ENCODE measurements at places on chromosomes 12 and 14.

DNA sequence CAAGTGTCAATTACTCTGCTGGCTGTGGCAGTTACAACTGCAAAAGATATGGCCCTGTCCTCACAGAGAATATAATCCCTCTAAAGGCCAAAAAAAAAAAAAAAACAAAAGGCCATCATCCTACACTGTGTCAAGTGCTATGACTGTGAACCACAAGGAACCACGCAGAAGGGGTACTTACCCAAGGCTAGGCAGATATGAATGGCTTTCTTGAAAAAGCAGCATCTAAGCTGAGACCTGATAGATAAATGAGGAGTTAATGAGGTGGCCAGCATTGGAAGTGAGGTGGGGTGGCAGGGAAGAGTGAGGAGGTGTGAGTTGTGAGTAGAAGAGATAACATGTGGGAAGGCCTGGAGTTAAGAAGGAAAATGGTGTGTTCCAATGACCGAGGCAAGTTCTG lies 16.4 kb upstream of the IL22 start:
- no peak for DNase-seq

DNA sequence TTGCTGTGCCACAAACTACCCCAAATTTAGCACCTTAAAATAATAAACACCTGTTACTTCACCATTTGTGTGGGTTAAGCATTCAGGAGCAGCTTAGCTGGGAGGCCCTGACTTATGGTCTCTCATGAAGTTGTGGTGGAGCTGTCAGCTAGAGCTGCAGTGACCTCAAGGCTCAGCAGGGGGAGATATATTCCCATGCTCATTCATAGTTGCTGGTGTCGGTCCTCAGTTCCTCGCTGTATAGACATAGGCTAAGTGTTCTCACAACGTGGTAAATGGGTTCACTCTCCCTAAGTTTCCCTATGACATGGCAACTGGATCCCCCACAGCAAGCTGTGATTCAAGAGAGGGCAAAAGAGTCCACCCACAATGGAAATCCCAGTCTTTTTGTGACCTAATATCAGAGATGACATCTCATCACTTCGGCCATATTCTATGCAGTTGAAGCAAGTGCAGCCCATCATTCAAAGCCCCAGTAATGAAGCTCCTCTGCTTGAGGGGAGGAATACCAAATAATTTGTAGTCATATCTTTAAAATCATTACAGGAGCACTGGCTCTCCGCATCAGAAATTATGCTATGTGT lies 41.1 kb downstream of the PRB3 start:
- DNase-seq, result no peak

GRCh38 chr14:65997347-65997746 lies 488.8 kb upstream of the CCDC196 start:
- no peak for DNase-seq

GRCh38 chr12:3542911-3543310 lies 51.9 kb downstream of the PRMT8 start:
- DNase-seq, result no peak

DNA sequence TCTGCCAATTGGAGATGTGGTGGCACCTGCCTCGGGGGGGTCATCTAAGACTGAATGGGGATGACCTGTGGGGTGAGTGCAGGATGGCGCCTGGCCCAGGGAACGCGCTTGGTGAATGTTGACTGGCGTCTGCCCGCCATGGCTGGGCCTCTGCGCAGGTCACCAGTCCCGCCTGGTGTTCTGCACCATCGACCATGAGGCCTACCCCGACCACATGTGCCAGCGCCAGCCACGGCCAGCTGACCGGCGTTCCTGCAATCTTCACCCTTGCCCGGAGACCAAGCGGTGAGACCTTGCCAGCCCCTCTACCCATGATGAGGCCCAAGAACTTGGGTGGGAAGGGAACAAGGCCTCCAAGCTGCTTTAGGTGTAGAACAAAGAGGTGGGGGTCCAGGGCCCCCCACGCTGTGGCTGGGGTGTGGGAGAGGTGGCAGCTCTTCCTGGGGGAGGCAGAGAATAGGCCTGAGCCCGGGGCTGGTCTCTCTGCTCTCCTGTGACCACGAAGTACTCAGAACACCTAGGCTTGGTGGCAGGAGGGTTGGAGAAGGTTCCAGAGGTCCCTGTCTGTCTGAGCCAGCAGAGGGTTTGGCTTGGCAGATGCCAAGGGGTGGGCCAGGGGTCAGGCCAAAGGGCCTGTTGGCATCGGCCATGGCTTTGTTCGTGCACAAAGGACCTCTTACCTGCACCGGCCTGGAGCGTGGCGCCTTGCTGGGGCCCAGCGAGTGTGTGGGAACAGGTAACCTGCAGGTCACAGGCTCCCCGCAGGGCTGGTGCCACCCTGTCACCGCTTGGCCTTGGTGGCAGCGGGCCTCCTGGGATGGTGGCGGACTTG lies 15.4 kb downstream of the PAPLN start:
- DNase-seq, result no peak

DNA sequence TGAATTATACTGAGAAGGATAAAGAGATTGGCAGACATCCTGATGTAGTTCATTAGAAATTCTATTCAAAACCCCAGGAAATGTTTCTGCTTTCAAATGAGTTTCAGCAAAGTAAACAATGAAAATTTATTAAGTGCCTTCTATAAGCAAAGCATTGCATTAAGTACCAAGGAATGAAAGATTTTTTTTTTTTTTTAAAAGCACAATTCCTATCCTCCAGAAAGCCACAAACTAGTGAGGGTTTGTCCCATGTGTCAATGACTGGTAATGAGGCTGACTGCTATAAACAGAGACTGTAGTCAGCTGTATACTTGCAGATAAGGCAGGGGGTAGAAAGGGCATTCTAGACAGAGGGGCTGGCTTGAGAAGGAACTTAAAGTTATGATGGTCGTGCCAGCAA lies 6.7 kb downstream of the ANO4 start:
- DNase-seq, result no peak

GRCh38 chr14:50501642-50502041 lies 30.7 kb downstream of the MAP4K5 start:
- DNase-seq, result no peak

DNA sequence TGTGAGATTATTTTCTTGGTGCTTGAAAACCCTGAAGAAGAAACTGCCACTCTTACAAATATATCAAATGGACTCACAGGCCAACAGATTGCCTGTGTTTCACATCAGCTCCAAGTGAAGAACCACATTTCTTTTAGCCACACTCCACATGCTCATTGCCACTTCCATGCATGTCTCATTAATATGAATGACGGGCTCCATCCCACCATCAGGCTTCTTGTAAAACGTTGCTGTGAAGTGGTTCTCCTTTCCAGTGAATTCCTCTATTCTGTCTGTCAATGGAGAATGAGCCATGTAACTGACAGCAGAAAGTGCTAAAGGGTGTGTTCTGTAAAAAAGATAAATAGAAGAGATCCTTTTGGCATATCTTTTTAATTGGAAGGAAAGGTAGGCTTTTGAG lies 188.2 kb upstream of the RMST start:
- DNase-seq, result no peak

DNA sequence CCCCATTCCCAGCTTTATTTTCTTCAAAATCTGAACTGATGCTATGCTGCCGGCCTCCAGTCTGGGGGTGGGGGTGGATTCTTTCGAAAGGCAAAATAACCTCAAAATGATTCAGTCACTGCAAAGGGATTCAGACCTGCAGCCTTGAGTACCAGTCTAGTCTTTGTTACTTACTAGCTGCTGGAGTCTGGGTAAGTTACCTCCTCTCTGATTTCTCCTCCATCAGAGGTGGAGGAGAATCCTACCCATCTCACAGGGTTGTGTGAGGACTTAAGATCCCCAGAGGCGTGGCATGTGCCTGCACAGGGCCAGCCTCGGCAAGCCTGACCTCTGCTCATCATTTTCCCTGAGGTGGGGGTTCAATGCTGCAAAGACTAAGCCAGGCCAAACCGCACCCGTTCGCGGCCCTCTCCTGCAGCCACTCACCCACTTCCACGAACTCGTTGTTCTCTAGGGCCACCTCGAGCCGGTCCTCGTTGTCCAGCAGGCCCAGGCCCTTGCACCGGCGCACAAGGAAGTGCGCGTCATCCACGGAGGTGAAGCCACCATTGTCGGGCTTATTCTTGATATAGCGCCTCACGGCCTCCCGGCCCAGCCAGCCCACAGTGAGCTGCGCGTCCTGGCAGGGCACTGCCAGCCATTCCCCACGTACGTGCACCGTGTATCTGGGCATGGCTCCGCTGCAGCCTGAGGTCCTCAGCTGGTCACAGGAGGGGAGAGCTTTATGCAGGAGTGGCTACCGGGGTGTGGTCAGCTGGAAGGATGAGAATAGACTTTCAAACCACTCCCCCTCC lies 709 bp downstream of the HAL start:
- no peak for DNase-seq

GRCh38 chr12:56718149-56718548 lies 7.0 kb downstream of the NACA start:
- DNase-seq, result no peak

- DNase-seq, result no peak
Measured at GRCh38 chr14:34502001-34502400, 37.5 kb downstream of the EAPP start.

DNA sequence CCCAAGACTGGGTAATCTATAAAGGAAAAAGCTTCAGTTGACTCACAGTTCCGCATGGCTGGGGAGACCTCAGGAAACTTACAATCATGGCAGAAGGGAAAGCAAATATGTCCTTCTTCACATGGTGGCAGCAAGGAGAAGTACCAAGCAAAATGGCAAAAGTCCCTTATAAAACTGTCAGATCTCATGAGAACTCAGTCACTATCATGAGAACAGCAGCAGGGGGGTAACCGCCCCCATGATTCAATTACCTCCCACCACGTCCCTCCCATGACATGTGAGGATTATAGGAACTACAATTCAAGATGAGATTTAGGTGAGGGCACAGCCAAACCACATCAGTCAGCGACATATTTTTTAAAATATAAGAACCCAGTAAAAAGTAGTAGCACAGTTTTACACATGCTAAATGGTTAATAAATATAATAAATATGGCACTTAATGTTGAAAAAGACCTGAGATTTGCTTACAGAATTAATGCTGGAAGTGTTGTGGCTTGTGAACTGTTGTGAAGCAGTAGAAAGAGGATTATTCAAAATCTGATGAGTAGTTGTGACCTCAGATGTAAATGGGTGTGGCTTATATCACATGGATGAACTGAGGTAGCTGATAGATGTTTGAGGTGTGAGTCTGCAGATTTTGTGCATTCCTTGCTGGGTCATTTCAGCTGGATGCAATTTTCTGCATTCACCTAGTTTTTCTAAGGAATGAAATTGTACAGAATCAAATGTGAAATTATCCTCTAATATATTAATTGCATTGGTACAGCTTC lies 46.9 kb upstream of the CHPT1 start:
- no peak for DNase-seq

DNA sequence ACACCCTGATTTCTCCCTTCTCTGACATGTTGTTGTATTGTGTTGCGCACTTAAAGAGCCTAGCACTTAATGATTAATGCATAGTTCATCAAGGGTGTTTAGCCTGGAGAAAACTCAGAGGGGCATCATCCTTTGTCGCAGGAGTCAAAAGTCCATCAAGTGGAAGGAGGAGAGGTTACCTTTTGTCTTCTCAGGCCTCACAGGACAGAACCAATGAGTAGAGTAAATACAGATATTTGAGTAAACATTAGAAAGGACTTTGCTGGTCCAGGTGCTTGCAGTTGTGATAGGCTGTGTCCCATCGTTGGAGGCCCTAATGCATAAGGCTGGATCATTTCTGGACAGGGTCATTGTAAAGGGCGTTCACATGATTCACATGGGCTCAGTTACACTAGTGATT lies 430.9 kb downstream of the PCNX1 start:
- DNase-seq, result no peak

- no peak for DNase-seq
Measured at GRCh38 chr12:26416550-26416949, 221.2 kb downstream of the SSPN start.

- no peak for DNase-seq
Measured at GRCh38 chr14:67528276-67528675, 4.8 kb upstream of the PLEKHH1 start.

DNA sequence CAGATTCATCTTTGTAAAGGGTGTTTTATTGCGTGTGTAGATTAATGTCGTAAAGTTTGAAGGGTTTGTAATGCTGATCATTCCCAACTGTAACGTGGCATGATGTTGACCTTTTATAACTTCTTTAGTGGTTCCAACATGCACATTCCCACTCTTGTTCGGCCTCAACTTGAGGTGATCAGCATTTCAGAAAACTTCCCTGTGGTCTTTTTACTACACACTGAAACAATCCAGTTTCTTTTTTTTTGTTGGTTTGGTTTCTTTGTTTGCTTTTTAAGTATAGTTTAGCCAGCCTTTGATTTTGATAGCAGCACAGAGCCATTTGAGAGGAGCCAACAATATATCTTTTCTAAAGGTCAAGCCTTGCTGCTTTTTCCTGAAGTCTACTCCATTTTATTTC lies 22.8 kb downstream of the UTP20 start:
- DNase-seq, result no peak

DNA sequence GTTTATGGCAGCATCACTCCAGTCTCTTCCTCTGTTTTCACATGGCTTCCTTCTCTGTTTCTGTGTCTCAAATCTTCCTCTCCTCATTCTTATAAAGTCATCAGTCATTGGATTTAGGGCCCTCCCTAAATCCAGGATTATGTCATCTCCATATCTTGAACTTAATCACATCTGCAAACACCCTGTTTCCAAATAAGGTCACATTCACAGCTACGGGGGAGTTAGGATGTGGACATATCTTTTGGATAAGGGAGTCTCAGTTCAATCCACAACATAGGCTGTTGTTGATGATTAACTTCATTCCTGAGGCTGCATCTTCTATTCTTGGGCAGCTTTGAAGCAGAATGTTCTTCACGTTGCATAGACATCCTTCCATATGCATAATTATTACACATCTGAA lies 40.3 kb upstream of the NTF3 start:
- no peak for DNase-seq

- DNase-seq, result no peak
Measured at GRCh38 chr12:104351057-104351983, 47.8 kb downstream of the EID3 start.

DNA sequence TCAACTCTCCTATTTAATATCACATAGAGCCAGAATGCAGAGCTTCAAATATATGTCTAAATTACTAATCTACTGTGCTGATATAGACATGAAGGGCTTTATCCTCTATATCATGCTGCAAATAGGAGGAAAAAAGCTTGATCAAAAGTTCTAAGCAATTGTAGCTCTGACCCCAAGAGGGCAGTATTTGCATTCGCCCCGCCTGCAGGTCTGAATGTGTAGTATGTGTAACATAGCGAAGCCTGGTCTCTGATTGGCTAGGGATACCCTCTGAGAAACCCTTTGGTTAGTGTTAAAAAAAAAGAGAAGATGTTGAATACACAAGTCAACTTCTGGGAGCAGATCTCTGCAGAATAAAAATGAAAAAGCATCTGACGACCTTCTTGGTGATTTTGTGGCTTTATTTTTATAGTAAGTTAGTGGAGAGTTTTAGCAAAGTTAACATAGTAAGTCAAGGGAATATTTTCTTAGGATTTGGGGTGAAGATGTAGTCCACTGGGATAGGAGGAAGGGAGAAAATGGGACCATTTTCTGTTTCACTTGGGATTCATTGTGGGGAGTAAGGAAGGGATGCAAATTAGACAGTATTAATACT lies 151.6 kb upstream of the OR4E1 start:
- no peak for DNase-seq

GRCh38 chr12:19351346-19351745 lies 87.9 kb upstream of the AEBP2 start:
- DNase-seq, result no peak

GRCh38 chr14:34851395-34851794 lies 23.8 kb downstream of the BAZ1A start:
- DNase-seq, result no peak

- no peak for DNase-seq
Measured at GRCh38 chr14:31059152-31059924, 33.2 kb upstream of the STRN3 start.
